Erythroblast (primary cell): ENCODE measurements at places on chromosomes 1 and 21.

GRCh38 chr1:150799089-150799488, 9.0 kb downstream of the CTSK start:
- no peak for DNase-seq

DNA sequence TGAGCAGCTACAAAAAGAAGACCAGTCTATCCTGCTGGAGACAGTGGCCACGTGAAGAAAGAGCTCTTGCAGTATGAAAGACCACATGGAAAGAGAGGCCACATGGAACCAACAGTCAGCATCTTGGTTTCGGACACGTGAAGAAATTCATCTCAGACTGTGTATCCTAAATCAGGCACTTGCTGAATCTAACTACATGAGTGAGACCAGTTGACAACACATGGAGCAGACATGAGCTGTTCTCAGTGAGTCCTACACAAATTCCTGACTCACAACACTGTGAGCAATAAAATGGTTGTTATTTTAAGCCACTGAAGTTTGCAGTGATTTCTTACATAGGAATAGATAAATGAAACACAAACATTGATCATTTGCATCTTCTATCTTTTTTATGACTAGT, 2.4 kb upstream of the TAF1A start:
- no peak for DNase-seq

DNA sequence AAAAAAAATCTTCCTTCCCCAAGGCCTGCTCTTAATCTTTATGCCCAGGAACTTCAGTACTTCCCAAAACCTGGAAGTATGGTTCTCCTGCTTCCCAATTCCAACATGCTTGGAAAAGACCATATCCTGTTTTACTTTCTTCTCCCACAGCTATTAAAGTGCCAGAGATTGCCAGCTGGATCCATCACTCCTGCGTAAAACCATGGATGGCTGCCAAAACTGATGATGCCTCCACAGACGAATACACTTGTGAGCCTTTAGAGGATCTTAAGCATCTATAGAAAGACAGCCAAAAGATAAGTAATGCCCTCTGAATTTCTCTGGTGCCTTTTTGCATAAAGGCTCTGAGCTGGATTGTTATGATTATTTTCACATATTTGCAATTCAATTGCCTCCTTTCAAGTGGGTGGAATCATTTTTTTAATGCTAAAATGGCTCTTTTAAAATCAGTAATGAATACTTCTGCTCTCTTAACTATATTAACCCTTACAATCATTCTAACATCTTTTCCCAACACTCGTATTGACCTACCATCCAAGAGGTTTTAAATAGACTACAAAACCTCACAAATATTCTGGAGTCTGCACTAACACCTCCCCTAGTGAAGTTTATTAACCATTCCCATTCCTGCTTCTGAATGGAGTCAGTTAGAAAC, 1807.8 kb downstream of the BRINP3 start:
- DNase-seq, result no peak

GRCh38 chr1:35441926-35442579, 115.2 kb downstream of the KIAA0319L start:
- DNase-seq, result no peak

DNA sequence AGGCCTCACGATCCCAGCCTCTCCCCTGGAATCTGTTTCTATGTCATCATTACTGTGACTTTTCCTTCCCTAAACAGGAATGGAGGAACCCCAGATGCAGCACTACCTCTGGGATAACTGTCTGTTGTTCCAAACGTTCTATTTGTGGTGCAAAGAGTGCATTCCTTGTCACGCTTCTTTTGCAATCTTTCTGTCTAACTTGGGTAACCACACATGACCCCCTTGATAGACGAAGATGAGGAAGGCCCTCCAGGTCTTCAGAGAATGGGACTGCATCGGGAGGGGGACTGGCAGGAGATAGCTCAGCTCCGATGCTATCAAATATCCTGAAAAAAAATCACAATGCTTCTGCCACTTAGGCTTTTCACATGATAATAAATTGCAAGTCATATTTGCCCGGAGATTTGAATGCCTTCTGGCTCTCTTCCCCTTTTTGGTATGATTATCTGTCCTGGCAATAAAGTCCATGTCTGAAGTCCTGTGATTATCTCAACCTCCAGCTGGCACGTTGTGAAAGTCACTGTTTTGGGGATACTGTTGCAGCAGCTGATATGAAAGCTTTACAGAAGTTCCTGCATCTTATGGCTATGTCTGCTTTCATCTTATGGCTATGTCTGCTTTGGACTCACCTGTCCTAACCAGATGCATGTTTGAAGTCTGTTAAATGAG, 148.7 kb upstream of the LMO4 start:
- peak; percentile 96 for DNase-seq

GRCh38 chr1:181094416-181095212, 6.1 kb downstream of the IER5 start:
- DNase-seq, result no peak

- no peak for DNase-seq
Measured at GRCh38 chr1:153348511-153349362, at the start of gene PGLYRP4. PGLYRP4 (minus strand) TSS chr1:153348841; CDS start chr1:153347932, 909 bp downstream.

GRCh38 chr1:229887043-229887822, 179.8 kb upstream of the GALNT2 start:
- no peak for DNase-seq

- DNase-seq, result peak; percentile 92
Measured at GRCh38 chr21:46285761-46286647, at the start of gene YBEY. YBEY (plus strand) TSS chr21:46286342; CDS start chr21:46286914, 572 bp downstream.

- no peak for DNase-seq
Measured at GRCh38 chr1:6842301-6842700, 57.0 kb downstream of the CAMTA1 start.

DNA sequence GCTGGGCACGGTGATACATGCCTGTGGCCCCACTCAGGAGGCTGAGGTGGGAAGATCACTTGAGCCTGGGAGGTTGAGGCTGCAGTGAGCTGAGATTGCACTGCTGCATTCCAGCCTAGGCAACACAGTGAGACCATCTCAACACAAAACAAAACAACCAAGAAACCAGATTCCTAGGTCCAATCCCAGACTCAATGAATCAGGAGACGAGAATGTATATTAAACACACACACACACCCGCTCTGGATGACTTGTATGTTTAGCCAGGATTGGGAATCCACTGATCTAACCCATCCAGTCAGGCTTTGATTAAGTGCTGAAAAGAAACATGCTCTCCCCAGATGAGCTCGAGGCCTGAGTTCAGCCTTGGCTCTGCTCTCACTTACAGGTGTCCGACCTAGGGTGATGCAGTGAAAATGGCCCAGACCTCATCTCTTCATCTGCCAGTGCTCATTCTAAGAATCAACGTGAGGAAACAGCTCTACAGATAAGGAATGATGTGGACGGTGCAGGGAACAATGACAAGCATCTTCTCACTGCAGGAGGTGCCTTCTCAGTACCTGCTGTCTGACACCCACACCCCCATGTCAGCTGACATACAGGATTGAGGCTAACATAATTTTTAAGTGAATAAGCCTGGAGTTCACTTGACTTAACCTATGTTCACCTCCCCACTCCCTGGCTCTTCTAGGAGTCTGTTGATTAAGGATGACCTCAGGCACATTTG, 15.3 kb upstream of the SRSF4 start:
- DNase-seq, result no peak

- DNase-seq, result no peak
Measured at GRCh38 chr1:93704052-93704451, 22.4 kb upstream of the BCAR3 start.

DNA sequence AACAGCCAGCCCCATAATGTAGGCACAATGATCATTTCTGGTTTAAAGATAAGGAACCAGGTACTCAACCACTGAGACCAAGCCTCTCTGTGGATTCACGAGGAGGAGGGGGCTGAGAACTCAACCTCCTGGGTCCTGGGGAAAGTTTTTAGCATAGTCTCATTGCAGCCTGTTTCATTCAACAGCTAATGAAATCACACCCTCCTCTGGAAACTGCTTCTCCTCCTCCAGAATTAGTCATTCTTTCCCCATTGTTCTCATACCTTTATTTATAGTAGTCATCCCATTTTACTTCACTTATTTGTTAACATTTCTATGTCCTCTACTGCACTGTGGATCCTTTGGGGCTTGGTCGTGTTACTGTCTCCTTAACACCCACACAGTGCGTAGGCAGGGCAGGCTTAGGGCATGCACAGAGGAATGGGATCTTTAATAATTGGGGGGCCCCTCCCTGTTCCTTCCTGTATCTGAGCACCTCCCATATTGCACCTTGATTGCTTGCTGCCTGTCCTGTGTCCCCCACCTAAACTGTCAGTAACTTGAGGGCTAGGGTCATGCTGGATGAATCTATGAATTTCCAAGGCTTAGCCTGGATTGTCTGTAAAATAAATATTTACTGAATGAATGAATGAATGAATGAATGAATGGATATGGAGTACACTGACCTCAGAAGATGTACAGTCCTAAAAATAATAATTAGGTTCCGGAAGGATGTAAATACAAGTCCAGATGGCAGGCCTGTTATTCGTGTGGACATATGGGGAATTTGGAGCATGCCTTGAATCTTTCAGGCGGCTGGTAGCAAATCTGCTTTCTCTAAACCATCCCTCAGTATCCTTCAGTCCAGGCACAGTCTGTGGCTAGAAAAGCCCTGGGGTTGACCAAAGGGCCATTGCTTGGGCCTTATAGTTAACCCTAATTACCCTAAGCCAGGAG, 153.8 kb upstream of the HMGB4 start:
- DNase-seq, result no peak

DNA sequence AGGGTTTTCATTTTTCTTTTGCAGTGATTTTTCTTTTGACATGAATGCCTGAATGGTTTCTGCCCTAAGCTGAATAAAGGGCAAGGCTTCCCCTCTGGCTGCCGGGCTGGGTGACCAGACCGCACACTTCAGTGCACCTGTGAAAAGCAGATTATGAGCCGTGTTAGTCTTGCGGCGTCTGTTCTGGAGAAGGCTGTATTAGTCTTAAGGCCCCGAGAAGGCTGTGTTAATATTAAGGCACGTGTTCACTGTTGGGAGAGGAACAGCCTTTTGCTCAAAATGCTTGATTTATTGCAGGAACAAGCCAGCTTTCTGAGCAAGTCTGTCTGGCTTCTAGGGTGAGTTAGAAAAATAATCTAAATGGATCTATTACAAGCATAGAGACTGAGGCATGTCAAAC, 54.7 kb upstream of the DNAH14 start:
- DNase-seq, result no peak

DNA sequence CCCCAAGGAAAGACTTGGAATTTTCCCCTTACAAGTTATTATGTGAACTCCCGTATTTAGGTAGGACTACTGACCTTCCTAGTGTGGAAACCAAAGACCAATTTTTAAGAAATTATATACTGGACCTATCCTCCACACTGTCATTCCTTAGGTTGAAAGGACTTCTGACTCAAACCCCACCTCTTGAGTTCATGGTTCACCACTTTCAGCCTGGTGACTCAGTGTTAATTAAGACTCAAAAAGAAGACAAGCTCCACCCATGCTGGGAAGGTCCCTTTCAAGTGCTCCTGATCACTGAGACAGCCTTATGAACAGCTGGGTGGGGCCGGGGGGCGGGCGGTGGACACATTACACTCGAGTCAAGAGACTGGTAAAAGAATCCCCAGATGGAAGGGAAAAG, 113.2 kb downstream of the LRRC53 start:
- no peak for DNase-seq

- DNase-seq, result no peak
Measured at GRCh38 chr1:181257117-181257516, 168.6 kb downstream of the IER5 start.

DNA sequence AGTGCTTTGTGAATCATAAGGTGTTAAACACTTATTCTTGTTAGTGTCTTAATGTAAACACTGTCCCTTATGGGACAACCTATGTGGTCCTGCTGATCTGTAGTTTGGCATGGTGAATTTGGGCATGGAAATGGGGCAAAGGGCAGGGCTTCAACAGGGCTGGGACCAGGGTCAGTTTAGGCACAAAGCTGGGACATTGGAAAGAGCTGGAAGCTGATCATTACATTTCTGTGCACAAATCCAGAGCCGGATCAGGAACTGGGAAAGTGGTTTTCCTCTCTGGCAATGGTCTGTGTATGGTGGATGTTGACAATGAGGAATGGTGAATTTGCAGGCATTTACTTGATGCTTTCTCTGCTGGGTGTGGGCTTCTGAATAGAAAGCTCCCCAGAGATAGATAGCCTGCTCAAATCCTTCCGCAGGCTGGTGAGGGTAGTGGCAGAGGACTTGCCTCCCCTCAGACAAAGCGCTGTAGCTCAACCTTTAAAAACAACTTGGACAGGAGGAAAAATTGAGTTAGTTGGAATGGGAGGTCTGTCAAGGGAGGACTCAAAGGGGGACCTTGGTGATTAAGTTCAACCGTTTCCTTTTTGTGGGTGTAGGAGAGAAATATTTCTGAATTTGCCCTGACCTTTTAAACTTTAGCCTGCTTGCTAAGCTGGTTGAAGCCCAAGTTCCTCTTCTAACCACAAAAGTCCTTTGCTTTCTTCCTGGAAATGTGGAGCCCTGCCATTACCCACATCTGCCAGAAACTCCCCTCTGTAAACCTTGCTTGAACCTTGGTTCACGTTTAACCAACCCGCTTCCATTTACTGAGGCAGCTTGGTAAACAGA, 35.3 kb downstream of the HLX start:
- no peak for DNase-seq

DNA sequence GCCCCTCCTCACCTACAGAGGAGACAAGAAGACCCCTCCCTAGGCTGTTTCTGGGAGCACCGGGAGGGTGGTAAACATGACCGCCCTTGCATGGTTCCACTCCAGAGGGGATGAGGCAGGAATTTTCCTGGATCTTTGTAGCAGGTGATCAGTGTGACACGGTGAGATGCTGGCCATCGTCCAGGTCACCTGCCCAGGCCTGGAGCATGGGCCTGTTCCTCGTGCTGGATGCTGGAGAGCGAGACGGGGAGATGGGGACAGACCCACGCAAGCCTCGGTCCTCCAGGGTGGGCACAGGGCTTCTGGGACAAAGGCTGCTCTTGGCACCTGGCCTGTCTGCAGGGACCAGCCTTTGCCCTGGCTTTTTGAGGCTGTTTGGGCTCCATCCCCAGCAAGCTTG, 46.2 kb downstream of the DMRTB1 start:
- no peak for DNase-seq

DNA sequence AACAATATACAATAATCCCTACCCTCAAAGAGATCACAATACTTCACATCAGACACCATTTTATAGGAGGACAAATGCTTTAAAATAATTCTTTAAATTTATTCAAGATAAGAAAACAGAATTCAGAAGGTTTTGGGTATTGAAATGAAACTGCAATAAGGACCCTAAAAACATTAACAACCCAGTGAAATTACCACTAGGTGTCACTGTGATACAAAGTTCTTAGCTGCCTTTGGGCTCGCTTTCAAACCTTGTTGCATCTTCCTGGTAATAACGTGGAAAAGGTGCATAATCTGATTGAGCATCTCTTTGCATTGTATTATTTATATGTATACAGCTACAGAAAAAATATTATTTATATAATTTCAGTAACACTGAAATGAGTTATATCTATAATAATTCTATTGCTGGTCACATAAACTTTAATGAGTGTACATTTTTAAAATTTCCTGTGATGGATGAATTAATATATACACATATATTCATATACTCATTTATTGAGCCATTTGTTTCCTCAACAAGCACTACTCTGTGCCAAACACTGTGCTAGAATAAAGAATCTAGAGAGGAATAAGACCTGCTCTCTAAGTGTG, 185.2 kb downstream of the FAF1 start:
- DNase-seq, result peak; percentile 58

GRCh38 chr1:201498621-201499020, 8.3 kb downstream of the CSRP1 start:
- no peak for DNase-seq
